ENCODE measurements at places on chromosomes 7 and 10. TPM values are rescaled to one million over a fixed set of nuclear protein-coding genes. Genes with fewer than 3 reads are reported as not detected.

GRCh38 chr10:62308101-62308500 lies 39.5 kb upstream of the RTKN2 start:
- no peak for DNase-seq

DNA sequence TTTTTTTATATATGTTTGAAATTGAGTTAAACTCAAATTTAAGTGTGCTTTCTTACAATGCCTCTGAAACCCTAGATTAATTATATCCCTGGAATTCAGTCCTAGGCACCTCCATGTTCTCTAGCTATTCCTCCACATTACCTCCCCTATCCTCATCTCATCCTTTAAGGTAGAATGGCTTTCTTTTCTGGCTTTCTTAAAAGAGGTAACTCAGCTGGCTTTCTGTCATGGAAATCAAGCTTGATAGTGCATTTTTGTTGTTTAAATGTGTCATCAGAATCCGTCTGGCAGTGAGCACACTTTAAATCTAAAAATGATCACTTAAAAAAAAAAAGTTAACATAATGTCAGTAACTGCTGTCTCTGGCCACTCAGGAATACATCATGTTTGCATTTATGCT lies 42.2 kb downstream of the AHR start:
- no peak for DNase-seq

Gene EVX1
- polyA plus RNA-seq: not detected

Gene PNLIP
- polyA plus RNA-seq: 0.39 TPM
